ENCODE measurements at places on chromosomes 5 and 9.

GRCh38 chr9:14957109-14957508, 46.9 kb upstream of the FREM1 start:
- no peak for DNase-seq

DNA sequence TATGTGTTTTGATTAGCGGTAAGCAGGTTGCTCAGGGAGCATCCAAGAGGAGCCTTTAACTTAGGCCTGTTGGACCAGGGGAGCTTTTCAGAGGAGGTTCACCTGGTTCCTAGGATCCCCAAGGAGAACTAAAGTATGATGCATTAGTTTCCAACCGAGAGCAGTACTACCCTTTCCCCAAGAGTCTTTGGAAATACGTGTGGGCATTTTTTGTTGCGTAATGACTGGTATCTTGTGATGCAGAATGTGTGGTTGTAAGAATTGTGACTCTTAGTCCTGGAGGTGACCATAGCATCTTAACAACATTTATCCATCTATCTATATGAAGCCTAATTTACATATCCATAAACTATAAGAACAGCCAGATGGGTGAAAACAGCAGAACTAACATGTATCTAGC, 11.0 kb downstream of the CFAP95 start:
- no peak for DNase-seq

- no peak for DNase-seq
These were observed 16.4 kb downstream of the NNT start for GRCh38 chr5:43619380-43619779.

GRCh38 chr9:133857639-133858038, 119.5 kb upstream of the SARDH start:
- DNase-seq, result no peak

- no peak for DNase-seq
These were observed 294.5 kb upstream of the TAS2R1 start for GRCh38 chr5:9924614-9925013.

DNA sequence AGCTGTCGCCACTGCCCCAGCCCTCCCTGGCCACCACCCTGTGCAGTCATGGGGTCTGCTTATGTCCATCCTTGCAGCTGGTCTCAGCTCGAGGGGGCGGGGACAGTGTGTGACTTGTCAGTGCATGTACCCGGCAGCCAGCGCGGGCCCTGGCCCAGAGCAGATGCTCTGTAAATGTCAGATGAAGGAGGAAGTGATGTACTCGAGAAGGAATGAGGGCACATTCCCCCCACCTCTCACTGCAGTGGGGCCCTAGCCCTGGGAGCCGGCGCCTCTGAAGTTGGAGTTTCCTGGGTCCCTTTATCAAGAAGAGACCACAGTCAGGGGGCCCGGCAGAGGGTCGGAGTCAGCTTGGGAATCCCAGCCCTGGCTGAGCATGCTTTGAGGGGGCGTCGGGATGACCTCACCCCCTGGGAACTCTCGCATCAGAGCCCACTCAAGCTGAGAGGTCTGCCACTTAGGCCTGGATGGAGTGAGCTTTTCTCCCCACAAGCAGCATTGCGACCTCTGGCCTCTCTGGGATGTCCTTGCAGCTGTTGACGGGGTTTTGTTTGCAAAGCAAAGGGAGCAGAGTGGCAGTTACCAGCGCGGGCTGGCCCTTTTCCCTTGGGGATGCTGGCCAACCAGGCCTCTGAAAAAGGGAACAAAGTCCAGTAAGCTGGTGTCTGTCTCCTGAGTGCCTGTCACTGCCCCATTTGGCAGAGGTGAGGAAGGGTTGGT, 19.0 kb downstream of the NEURL1B start:
- DNase-seq, result no peak

- DNase-seq, result no peak
These were observed 329.1 kb upstream of the SLC24A2 start for GRCh38 chr9:20117986-20118385.

DNA sequence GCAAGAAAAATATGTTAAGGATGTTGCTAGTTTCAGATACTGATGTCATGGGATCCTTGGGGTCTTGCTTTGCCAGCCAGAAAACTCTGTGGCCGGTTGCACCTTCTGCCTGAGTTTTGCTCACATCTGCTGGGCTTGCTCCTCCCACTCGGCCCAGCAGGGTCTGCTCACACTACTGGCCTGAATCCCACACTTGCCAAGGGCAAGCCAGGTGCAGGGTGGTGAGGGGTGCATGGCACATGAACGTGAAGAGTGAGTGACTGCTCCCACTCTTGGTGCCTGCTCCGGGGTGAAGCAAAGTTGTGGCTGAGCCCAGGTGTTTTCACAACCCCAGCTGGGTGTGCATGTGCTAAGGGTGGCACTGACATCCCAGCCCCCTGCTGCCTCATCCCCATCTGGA, 83.1 kb upstream of the STARD4 start:
- DNase-seq, result no peak

GRCh38 chr9:84169240-84169639, 171.3 kb downstream of the SLC28A3 start:
- DNase-seq, result no peak

- peak; percentile 35 for DNase-seq
These were observed 62.8 kb upstream of the CPEB4 start for GRCh38 chr5:173825215-173825865.

GRCh38 chr9:70218767-70219166, 40.0 kb upstream of the SMC5 start:
- DNase-seq, result no peak

DNA sequence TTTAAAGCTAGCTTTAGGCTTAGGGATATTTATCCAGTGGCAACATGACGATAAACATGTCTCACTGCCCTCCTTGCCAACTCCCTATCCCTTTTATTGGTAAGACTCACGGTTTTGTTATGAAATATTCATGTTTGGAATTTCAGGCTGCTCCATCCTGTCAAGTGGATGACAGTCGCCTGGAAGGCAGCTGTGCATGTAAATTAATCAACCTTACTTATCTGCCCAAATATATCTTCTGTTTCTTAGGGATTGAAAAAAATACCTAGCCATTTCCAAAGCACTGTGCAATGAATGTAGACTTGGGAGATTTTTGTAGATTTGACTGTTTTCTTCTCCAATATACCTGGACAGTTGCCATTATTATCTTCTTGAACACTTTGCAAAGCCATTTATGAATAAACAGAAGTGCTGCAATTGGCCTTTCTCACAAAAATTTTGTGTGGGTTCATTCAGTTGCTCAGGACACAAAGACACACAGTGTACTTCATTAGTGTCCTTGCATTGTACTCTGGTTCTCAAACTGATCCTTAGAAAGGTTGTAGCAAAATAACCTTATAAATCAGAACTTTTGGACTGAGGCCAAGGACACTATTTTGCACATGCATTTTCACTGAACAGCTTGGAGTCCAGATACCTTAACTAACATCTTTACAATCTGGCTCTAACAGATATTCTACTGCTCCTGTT, 889.4 kb upstream of the SEMA6A start:
- DNase-seq, result no peak

DNA sequence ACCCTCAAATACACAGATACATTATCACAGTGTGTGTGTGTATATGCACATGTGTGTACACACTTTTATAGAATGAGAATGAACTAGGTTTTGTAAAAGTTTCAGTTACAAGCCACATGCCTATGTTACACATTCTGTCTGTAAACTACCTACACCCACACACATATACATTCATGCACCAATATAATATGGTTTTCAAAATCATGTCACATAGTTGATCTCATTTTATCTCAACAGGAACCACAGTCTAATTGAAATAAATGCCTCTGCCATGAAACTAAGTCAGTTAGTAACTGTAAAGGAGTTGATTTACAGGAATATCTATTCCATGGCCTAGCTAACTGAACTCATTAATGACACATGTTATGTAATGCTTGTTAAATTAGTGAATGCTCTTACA, 646.6 kb downstream of the PDE4D start:
- no peak for DNase-seq

DNA sequence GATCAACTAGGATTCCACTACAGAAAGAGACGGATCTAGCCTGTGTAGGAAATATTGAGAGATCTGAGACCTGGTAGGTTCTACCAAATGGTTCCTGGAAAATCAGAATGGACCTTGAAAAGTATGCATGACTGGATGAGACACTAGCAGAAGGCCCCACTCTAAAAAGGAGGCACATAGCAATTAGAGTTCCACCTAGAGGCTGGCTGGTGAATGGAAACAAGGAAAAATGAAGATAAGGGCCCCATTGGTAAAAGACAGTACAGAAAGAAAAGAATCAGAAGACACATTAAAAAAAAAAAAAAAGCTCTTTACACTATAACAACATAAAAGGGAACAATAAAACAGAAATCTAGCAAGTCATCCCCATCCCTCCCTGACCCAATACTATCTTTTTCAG, 518.5 kb downstream of the NR2F1-AS1 start:
- no peak for DNase-seq

Data from erythroblast (primary cell).